Forelimb muscle (tissue), 1 donor: ENCODE measurements at places on chromosomes 2 and 18. TPM values are rescaled to one million over a fixed set of nuclear protein-coding genes. Genes with fewer than 3 reads are reported as not detected.

- DNase-seq: no peak
Observed at GRCh38 chr18:12532661-12533060, 124.9 kb downstream of the PRELID3A start.

- no peak for DNase-seq
Observed at GRCh38 chr2:239359196-239359912, 41.5 kb downstream of the HDAC4 start.

The CTDP1 gene
- 7.8 TPM for polyA plus RNA-seq

DNA sequence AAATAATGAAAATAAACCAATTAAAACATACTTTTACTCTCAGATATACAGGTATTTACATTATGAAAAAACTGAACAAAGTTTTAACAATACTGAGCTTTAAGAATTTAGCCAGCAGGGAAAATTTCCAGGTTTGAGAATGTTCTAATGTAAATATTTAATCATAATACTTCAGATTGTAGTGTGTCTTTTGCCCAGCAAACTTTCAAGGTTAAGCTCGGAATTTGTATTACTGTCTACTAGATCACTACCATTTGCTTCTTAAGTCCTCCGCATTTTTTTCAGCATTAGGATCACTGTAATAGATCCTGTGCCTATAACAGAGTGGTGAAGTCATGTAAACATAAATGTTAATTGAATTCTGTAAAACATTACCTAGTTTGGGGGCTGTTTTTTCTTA lies 52.7 kb downstream of the CFAP210 start:
- no peak for DNase-seq
